ENCODE measurements at places on chromosomes 3 and 15.

- DNase-seq: no peak
Observed at GRCh38 chr3:7270731-7271130, 409.8 kb downstream of the GRM7 start.

GRCh38 chr15:25900431-25900830, 37.3 kb upstream of the ATP10A start:
- no peak for DNase-seq

DNA sequence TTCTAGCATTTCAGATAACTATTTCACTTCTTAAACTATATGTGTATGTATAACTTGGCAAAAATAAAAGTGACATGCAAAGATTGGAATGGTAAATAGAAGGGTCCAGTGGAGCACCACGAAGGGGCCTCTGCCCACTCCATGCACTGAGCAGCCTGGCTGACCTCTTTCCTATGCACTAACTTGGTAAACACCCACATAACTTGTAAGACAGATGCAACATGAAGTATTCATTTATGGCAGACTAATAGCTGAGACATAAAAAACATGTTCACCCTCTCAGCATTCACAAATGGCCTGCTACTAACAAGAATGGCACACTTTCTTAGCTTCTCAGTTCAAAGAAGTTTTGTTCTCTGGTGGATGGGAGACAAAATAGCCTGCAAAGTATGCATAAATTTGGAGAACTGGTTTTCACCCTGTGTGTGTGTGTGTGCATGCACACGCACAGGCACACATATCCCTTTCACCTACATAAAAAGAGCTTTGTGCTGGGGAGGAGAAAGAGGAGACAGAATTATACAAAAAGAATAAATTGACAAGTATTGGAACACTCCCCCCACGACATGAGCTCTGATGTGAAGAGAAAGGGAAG, 26.5 kb upstream of the RYK start:
- DNase-seq: no peak

GRCh38 chr3:165082650-165083049, 4.4 kb upstream of the SI start:
- DNase-seq: no peak

DNA sequence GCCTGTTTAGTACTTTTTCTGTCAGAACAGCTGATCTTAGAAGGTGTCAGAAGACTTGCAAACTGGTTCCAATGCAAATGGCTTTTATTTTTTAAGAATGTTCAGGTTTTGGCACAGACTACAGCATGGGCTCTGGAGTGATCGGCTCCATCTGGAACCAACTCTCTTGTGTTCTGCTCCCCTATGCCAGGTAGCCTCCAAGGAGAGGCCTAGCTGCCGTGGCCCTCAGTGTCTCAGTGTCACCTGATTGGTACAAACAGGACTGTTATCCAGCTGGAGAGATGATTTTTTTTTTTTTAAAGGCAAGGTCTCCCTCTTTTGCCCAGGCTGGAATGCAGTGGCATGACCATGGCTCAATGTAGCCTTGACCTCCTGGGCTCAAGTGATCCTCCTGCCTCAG, 183.1 kb downstream of the SV2B start:
- DNase-seq: no peak

- DNase-seq: no peak
Observed at GRCh38 chr15:70882361-70882760, 9.9 kb downstream of the THAP10 start.

- DNase-seq: no peak
Observed at GRCh38 chr15:76258460-76258859, 52.8 kb downstream of the ETFA start.

DNA sequence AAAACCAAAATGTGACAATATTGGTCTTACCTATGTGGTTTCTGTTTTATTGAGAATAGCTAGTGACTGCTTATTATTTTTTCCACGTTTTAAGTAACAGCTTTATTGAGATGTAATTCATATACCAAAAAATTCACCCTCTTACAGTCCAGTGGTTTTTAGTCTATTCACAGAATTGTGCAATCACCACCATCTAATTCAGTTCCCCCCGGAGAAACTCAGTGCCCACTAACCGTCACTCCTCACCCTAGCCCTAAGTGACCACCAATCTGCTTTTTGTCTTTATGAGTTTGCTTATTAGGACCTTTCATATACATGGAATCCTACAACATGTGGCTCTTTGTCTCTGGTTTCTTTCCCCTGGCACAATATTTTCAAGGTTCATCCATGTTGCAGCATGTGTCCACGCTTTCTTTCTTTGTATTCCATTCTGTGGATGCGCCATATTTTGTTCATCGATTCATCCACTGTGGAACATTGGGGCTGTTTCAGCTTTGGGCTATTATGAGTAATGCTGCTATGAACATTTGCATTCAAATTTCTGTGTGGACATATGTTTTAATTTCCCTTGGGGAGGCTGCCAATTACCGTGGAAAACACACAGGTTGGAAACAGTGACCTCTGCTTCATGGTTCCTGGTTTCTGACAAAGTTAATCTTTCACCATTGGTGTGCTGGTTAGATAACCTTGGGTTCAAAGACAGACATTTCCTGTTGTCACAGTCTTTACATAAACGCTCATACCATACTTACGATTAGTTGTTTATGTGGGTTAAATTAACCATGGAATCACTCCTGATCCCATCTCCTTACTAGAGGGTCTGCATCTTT, 3.2 kb upstream of the BCL2L10 start:
- no peak for DNase-seq

GRCh38 chr3:54279005-54279583, 156.7 kb downstream of the CACNA2D3 start:
- DNase-seq: no peak

DNA sequence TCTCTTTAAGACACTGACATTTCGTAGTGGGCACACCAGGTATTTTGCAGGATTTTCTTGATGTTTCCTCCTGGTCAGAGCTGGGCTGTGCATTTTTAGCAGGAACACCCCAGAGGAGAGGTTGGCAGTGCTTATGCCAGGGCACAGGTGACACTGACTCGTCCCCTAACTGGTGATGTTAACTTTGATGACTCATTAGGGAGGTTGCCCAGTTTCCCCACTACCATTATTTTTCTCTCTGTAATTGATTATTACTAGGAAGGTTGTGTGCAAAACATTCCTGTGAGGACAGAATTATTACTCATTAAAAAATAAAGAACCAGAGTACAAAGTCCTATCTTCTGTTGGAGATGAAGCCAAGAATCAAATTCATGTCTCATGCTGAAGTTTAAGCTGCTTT, 394.5 kb downstream of the GABRG3 start:
- DNase-seq: no peak

GRCh38 chr3:12356996-12357395, 68.1 kb downstream of the PPARG start:
- no peak for DNase-seq

GRCh38 chr15:33396475-33396874, 85.7 kb downstream of the RYR3 start:
- DNase-seq: no peak

DNA sequence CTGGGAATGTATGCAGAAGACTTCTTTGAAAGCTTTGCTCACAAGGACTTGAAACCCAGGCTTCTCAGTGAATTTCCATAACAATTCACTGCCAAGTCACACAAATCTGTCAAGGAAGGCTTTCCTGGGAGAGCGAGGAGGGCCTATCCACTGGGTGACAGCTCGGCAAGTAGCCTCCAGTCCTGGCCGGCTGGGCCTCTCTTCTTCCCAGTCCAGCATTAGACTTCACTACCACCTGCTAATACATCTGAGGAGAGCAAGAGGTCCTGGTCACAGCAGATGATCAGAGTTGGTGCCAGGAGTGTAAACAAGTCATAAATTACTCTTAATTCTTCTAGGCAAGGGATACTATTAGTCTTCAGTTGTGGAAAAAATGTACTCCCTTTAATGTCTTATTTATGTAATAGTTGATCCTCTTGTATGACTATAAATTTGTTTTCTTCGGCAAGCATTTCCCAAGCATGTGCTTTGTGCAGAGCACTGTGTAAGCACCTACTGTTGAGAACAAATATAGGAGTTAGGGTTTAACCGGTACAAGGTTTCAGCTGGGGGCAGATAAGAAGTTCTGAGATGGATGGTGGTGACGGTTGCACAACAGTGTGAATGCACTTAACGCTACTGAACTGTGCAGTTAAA, 162.9 kb downstream of the VGLL4 start:
- no peak for DNase-seq

DNA sequence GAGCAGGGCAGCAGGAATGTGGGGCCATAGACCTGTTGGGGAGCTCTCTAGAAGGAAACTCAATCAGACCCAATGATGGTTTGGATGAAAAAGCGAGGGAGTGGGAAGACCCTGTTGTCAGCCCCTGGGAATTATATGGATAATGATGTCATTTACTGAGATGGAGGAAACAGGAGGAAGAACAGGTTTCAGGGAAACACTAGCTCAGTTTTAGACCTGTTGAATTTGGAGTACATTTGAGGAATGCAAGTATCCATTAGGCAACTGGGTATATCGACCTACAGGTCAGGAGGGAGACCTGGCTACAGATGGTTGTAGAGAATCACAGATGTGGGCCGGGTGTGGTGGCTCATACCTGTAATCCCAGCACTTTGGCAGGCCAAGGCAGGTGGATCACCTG, 266.9 kb upstream of the NR2E3 start:
- no peak for DNase-seq

DNA sequence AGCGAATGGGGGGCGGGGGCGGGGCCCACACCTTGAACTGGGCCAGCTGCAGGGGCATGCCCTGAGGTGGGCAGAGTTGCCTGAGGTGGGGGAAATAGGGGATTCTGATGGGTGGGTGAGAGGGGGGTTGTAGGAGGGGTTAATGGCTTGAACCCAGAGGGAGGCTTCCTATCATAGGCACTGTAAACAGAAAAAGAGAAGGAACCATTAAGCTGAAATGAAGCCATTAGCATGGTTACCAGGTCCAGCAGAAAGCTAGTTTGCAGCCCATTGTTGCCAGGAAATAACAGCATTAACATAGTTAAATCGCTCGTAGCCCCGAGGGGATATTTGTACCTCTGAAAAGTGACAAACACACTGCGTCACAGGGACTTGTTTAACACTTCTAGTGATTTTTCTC, 29.0 kb downstream of the ETV5 start:
- DNase-seq: no peak

- no peak for DNase-seq
Observed at GRCh38 chr15:68818769-68819494, 1.8 kb downstream of the ANP32A start.

- peak; percentile 51 for DNase-seq
Observed at GRCh38 chr3:126911162-126912026, 71.5 kb upstream of the PLXNA1 start.

GRCh38 chr3:10344147-10344943, 23.4 kb upstream of the SEC13 start:
- peak; percentile 12 for DNase-seq

DNA sequence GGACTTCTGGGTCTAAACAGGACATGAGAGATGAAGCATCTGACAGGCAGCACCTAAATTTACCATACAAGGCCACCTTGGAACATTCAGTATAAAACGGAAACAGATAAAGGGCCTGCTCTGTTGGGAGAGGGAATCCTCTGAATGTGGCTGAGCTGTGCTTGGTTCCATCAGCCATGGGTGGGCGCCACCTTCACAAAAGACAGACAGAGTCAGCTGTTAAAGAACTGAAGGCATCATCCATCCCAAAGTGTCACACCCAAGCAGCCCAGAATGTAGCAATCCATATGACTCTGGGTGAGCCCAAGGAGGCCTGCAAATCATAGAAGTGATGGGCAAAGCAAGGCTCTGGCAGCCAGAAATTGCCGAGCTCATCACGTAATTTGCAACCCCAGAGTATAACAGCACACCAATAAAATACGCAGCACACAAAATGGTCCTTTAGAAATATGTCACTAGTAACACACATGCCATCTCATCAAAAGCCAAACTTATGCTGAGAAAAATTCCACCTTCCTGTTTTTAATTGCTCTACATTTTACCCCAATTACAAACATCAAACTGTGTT, 24.8 kb upstream of the RBP1 start:
- DNase-seq: no peak

- no peak for DNase-seq
Observed at GRCh38 chr15:33443708-33444107, 132.9 kb downstream of the RYR3 start.

DNA sequence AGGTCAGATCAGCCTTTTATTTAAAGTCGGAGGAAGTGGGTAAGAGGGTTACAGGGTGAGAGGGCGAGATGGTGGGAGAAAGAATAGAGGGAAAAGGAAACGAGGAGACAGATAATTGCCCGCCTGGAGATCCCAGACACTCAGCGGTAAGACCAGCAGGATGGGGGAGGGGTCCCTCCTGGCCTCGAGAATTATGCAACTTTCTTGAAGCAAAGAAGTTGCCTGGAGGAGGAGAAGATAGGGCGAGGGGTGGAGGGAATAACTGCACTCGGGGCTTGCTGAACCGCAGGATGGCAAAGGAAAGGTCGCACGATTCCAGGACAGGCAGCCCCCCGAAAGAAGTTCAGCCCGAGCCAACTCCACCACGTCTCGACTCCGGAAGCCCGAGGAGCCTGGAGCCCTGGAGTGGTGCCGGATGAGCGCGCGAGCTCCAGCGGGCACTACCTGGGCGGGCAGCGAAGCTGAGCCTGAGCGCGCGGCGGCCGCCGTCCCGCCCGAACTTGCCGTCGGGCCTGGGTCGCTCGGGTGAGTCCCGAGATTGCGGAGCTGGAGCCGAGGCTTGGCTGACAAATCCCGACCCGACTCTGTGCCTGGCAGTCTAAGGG, 402 bp downstream of the WWTR1 start:
- DNase-seq: no peak

- DNase-seq: no peak
Observed at GRCh38 chr15:38154255-38154654, 98.4 kb upstream of the SPRED1 start.

DNA sequence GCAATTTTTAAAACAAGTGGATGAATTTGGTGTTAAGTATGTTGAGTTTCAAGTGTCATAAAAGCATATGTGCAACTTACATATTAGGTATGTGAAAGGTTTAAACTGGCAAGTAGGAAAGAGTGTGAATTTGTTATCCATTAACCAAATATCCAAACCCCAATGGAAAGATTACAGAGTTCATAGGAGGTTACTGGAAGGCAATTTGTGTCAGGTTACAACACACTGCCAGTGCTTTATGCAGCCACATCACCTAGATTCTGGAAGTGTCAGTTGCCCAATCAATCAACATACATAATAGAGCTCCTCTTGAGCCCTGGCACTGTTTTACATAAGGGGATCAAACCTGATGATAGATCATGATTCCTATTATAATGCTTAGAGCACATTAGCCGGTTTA, 261.0 kb downstream of the ROBO1 start:
- no peak for DNase-seq

- DNase-seq: no peak
Observed at GRCh38 chr3:71562938-71563337, 20.6 kb downstream of the FOXP1 start.

Measured in stimulated activated CD4-positive, alpha-beta T cell treated with anti-CD3 and anti-CD28 coated beads, Interleukin-15, amount 100 ng/mL, for 48 hours (primary cell).